ENCODE measurements at places on chromosomes 12 and 14. TPM values are rescaled to one million over a fixed set of nuclear protein-coding genes. Genes with fewer than 3 reads are reported as not detected.

Gene ACVRL1
- total RNA-seq, result not detected

Gene NUDT4
- 71.3 TPM for total RNA-seq

Gene RNASE7
- 87.2 TPM for total RNA-seq

Gene SUDS3
- total RNA-seq, result 48.7 TPM

Gene ERP27
- total RNA-seq, result not detected

Gene FITM1
- 0.64 TPM for total RNA-seq

Gene CCDC184
- total RNA-seq, result 1.7 TPM

Gene ANO2
- 0.35 TPM for total RNA-seq

Gene PTGER2
- 2.8 TPM for total RNA-seq

Gene BAG5
- 39.0 TPM for total RNA-seq

Gene NID2
- 17.2 TPM for total RNA-seq

Gene AACS
- 36.0 TPM for total RNA-seq

Gene GNB3
- 0.99 TPM for total RNA-seq
